ENCODE measurements at places on chromosomes 1 and 21.

GRCh38 chr1:76802094-76802493, 65.2 kb upstream of the ST6GALNAC5 start:
- DNase-seq = no peak

- DNase-seq = peak; percentile 98
These were observed 4.5 kb upstream of the CRABP2 start for GRCh38 chr1:156709757-156710489.

DNA sequence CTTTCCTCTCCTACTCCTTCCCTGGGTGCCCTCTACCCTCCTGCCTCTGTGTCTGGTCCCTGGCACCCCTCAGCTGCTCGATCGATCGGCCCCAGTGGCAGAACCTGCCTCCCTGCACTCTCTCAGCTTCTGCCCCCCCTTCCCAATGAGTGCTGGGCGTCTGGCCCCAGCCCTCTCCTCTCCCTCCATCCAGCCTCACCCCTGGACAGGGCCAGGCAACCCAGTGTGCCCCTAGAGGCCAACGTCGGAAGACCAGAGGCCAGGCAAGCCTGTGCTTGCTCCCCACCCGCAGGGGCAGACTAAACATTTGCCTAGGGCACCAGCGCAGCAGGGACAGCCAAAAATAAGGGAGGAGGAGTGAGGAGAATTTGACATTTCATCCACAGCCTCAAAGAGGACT, 43.5 kb downstream of the LGR6 start:
- peak; percentile 81 for DNase-seq

- DNase-seq = no peak
These were observed 20.0 kb upstream of the CNN3 start for GRCh38 chr1:94946886-94947285.

GRCh38 chr1:5649795-5650194, 342.4 kb downstream of the NPHP4 start:
- no peak for DNase-seq

GRCh38 chr1:89939693-89940438, 55.0 kb upstream of the ZNF326 start:
- DNase-seq = no peak
